ENCODE measurements at places on chromosomes 7 and 10.

- no peak for DNase-seq
Measured at GRCh38 chr7:69764147-69764546, 165.9 kb downstream of the AUTS2 start.

DNA sequence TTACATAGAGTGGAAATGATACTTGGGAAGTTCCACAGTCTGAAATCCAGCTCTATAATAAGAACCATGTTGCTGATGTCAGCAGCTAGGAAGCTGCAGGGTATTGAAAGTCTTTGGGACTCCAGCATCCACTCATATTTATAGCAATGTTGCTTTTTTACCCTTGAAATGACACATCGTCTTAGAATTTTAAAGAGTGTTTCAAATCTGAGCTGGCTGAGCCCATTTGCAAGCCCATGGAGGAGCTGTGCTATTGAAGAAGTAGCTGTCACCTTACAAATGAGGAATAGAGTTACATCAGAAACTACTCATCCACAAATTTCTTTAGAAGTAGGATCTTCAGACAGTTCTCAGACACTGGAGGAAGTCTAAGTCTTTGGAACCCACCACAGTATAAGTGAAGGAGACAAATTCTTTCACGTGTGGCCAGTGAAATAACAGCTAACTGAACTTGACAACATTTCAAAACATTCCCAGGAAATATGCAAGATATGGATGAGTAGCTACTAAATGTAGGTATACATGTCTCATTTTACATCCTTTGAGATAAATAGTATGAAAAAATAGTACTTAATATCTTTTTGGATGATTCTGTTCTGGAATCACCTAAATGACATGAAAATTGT is 203.6 kb downstream of the ZNF365 start:
- no peak for DNase-seq

DNA sequence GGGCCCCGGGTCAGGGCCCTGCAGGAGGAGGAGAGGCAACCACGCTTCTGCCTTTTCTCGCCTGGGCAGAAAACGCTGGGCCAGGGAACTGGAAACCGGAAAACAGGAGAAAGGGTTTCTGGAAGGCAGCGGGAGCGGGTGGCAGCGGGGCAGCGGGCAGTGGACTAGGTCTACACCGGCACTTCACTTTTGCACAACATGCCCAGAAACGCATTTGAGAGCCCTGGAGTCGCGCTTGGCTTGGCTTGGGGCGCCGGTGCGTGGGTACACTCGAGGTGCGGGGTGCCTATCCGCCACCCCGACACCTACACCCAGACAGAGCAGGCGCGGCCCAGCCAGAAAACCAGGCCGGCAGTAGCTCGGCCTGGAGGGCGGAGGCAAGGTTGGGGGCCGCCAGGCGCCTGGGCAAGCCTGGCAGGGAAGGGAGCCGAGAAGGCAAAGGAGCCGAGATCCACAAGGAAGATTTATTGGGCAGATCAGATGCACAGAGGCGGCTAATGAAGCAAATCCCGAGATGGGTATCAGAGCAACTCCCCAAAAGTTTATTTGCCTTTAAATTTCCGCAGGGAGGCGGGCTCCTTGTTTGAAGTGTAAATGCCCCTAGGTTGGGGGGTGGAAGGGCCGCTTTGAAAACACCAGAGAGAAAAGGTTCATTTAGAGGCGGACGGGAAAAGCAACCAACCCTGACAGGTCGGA is 3.2 kb upstream of the PAX2 start:
- no peak for DNase-seq

GRCh38 chr7:158573310-158573709 is 14.3 kb downstream of the PTPRN2 start:
- no peak for DNase-seq

DNA sequence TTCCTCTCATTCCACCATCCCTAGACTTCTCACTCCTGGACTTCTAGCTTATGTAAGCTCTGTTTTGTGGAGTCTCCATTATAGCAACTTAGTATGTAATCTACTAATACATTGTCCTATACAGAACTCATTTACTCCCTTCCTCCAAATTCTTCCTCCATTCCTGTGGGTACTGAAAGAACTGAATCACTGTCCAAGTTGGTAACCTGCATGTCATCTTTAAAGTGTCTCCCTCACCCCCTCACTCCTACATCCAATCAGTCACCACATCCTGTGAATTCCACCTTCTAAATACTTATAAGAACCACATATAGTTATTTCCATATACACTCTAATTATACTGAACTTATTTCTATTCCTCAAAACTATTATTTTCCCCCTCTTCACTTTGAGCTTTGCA is 20.3 kb downstream of the AASS start:
- no peak for DNase-seq

DNA sequence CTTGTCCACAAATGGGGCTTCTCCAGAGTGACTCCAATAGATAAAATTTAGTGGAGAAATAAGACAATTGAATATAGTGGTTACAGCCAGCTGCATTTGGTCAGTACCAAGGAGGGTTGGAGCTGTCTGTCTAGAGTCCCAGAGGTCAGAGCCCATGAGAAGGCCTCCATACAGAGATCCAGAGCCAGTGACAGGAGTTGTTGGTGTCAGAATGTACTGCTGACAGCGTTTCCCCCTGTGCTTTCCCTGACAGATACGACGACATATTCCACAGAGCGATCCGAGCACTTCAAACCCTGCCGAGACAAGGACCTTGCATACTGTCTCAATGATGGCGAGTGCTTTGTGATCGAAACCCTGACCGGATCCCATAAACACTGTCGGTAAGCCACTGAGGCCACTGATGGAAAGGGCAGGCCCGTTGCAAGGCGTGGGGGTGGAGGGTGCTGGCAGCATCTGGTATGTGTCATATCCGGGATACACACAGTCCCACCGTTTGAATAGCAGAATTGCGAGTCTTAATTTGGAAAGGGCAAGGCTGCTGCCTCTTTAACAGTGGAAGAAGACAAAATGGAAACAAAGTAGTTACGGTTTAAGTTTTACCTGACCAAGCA is 483.6 kb downstream of the NRG3 start:
- no peak for DNase-seq

GRCh38 chr10:123761038-123761428 is 94.9 kb downstream of the GPR26 start:
- no peak for DNase-seq

GRCh38 chr7:149415391-149416071 is 45.3 kb downstream of the ZNF777 start:
- no peak for DNase-seq

Data from stimulated activated CD8-positive, alpha-beta memory T cell treated with anti-CD3 and anti-CD28 coated beads, Interleukin-4, amount 100 ng/mL, for 1 hour (primary cell).